ENCODE measurements at places on chromosomes 2 and 18.
A peak's percentile ranks its signal among the peaks of the same experiment; 100 is the strongest.

GRCh38 chr2:173076581-173077345 is 1.1 kb downstream of the MAP3K20 start:
- DNase-seq, result peak; percentile 55

GRCh38 chr2:151979694-151980093 is 119.2 kb downstream of the CACNB4 start:
- no peak for DNase-seq

DNA sequence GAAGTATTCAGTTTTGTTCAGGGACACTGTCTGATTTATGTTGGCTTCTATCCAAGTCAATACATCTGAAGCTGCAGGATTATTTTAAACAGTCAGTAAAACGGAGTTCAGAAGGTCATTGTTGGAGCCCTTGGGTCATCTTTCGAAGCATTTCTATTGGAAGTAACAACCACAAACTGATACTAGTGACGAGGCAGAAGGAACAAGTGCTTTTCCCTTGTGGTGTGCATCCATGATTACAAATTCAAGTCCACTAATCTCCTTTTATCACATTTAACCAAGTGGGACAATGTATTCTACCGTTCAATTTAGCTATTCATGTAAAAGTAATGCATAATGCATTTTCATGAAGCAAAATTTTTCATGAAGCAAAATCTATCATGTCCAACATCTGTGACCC is 76.9 kb downstream of the CD226 start:
- no peak for DNase-seq

DNA sequence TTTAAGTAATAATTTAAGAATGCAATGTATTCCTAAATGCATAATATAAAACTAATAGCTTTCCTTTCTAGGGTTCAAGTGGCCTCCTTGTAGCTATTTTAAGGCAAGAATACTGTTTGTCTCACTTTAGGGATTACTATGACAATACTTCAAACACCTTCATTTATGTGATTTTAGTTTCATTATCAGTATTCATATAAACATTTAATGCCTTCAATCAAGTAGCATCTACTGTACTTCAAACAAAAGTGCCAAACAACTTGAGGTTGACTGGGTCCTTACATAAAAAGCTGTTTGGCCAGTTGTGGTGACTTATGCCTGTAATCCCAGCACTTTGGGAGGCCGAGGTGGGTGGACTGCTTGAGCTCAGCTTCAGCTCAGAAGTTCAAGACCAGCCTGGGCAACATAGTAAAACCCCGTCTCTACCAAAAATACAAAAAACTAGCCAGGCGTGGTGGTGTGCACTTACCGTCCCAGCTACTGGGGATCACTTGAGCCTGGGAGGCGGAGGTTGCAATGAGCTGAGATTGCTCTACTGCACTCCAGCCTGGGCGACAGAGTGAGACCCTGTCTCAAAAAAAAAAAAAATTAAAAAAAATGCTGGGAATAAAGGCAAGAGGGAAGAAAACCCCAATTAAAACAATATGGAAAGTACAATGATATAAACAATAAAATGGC is 9.3 kb downstream of the MEX3C start:
- DNase-seq, result no peak

GRCh38 chr2:196635156-196635555 is 4.4 kb upstream of the CCDC150 start:
- peak; percentile 17 for DNase-seq

DNA sequence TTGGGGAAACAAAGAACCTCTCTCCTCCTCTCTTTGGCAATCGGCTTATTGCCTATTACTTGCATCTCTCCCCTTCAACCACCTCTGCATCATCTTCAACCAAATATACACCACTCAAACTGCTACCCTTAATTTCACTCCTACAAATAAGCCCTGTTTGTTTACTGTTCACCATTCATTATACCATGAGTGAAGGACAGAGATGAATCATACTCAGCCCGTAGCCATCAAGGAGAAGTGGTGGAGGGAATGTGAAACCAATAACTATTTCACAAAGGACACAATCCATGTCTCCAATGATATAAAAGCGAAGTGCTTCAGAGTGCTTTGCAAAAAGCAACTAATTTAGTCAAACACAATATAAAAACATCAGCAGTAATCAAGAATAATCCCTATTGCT is 76.8 kb downstream of the CACNB4 start:
- DNase-seq, result no peak

- no peak for DNase-seq
Observed at GRCh38 chr18:67969458-67969857, 452.9 kb upstream of the DSEL start.

GRCh38 chr2:100015849-100016248 is 126.5 kb downstream of the AFF3 start:
- DNase-seq, result no peak

GRCh38 chr2:227817850-227818674 is 4.4 kb downstream of the CCL20 start:
- DNase-seq, result peak; percentile 100

DNA sequence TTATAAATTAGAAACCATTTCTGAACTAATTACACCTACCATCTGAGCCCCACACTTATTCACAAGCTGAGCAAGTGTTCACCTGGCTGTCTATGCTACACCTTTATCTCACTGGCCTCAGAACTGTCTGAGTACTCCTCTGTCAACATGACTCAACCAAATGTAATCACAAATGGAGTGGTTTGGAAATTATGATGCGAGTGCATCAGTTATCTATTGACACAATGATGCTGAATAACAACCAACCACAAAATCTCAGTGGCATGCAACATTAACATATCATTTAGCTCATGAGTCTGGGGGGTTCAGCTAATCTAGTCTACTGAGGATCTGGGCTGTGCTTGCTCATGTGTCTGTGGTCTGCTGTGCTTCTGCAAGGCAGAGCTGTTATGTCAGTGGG is 184.2 kb upstream of the NXPH2 start:
- no peak for DNase-seq

DNA sequence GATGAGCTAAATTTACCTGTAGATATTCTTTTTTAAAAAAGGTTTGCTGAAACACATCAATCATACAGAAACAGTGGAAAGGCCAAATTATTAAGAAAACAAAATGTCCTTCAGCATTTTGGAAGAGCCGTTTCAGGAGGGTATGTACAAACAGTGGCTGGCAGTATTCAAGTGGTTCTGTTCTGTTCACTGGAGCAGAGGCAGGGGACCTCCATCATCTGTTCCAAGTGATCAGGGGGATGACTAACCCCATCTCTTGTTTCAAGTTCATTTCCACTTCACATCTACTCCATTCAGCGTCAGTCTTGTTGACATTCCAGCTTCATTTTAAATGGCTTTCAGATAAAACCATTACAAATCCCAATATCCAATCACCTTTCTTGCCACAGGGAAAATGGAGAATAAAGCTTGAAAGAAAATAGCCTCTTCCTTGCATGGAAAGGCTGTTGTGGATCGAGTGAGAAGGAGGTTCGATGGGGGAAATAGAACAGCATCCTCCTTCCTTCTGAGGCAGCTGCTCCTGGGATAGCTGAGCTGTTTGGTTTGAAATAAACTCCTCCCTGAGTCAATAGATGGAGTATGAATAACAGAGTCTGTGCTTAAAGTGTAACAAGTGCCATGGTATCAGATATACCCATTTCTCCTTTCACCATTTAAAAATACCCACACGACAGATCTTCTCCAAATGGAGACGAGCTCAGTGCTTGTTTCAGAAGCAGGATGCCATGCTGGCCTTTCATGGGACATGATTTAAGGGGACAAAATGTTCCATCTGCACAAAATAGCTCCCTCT is 63.7 kb upstream of the OTOF start:
- DNase-seq, result no peak

- DNase-seq, result no peak
Observed at GRCh38 chr18:55886886-55887285, 298.9 kb upstream of the TCF4 start.

- DNase-seq, result no peak
Observed at GRCh38 chr2:239393388-239393940, 7.4 kb downstream of the HDAC4 start.

- DNase-seq, result no peak
Observed at GRCh38 chr18:45416168-45416567, 199.1 kb upstream of the SLC14A2 start.

- DNase-seq, result no peak
Observed at GRCh38 chr18:68769461-68769860, 28.4 kb upstream of the CCDC102B start.

- DNase-seq, result no peak
Observed at GRCh38 chr2:128235581-128235980, 83.1 kb downstream of the HS6ST1 start.

GRCh38 chr2:1907849-1908533 is 163.7 kb upstream of the PXDN start:
- DNase-seq, result no peak

GRCh38 chr2:16546128-16546754 is 119.4 kb downstream of the CYRIA start:
- no peak for DNase-seq

GRCh38 chr2:82538590-82539279 is 1920.3 kb downstream of the SUCLG1 start:
- no peak for DNase-seq

DNA sequence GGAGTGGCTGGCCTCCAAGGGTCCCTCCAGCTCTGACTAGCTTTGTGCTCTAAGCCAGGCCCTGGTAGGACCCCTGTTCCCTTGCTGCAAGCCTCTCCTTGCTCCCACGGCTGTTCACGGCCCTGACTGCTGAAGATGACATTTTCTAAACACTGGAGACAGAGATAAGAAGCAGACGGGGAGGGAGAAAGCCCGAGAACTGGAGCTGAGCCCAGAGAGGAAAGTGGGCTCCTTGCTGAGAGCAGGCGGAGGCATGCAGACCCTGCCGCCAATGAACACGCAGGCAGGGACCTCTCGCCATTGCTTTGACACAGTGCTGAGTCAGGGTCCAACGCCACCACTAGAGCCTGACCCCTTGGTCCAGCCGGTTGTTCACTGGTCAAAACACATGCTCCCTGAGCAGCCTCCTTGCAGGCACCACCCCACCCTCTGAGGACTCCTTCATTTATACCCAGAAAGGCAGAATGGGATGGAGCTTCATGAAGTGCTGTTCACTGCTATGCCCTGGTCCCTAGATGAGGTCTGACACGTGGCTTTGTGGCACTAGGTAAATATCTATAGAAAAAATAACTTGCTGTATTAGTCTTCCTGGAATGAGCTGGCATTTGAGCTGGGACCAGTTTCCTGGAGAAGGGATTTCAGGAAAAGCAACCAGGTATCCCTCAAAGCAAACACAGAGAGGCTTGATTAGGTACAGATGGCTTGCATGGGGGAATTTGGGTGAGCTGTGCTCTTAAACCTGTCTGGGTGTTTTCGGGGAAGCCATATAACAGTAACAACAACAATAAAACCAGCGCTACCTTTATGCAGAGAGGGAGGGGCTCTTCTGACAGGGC is 65.7 kb downstream of the MCFD2 start:
- no peak for DNase-seq

GRCh38 chr2:240323601-240324291 is 111.7 kb upstream of the GPC1 start:
- no peak for DNase-seq

DNA sequence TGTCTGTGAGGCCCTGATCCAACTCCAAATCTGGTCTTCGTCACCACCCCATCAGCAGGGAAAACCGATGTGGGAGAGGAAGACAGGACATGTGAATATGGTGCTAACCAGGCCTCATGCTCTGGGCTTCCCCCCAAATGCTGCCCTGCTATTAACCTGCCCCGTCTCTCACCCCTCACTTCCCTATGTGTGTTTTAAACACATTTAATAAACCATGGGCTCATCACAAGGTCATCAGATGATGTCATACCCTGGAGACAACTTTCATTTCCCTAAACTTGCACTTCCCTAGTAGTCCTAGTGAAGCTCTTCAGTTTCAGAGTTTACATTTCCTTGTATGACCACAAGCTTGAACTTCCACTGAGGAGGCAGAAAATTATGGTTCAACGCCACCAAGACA is 49.9 kb downstream of the CD8B2 start:
- DNase-seq, result no peak

- no peak for DNase-seq
Observed at GRCh38 chr2:112585873-112586464, 1.6 kb downstream of the CHCHD5 start.

- no peak for DNase-seq
Observed at GRCh38 chr18:35624146-35624545, 42.6 kb downstream of the GALNT1 start.

- DNase-seq, result no peak
Observed at GRCh38 chr2:69077252-69077950, 64.4 kb downstream of the ANTXR1 start.

GRCh38 chr18:28359176-28359575 is 182.2 kb upstream of the CDH2 start:
- DNase-seq, result peak; percentile 11

GRCh38 chr2:68594674-68595492 is 48.5 kb upstream of the PROKR1 start:
- DNase-seq, result peak; percentile 49

DNA sequence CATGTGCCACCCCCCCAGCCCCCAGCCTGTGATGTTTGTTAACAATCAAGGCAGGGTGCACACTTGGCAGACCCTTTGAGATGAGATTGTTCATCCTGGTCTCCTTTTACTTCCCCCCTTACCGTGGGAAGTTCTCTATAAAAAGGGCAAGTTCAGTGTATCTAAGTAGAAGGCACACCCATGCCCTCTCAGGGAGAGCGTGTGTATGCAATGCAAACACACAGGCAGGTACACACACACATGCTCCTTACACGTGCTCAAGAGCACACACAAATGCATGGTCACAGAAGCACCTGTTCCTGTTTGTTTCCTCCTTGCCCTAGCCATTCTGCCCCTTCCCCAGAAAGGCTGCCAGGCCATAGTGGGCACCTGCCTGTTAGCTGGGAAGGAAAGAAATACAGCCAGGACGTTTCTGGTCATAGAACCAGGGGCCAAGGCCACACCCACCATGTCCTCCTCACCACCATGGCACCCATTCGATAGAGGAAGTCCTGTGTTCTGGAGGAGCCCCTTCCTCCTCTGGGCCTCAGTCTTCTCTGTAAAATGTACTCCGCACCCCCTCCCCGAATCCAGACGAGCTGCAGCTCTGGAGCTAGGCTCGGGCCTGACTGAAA is 3.1 kb downstream of the ATOH8 start:
- no peak for DNase-seq

DNA sequence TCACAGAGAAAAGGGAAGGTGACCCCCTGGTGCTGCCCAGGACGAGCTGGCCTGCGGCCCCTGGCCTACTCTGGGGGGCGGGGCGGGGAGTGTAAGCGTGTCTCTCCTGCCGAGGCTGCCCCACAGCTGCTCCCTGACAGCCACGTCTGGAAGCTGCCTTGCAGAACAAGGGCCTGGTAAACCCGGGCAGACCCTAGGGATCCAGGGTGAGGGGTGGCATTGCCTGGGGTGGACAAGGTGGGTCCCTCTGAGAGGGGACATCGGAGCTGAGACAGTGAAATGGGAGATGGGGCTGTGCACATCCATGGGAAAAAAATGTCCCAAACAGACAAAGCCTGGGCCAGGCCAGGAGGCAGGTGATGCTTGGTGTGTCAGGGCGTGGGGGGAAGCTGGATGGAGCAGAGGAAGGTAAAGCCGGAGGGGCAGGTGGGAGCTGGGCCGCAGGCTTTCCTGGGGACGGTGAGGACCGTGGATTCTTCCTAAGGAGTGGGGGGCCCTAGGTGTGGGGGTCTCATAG is 66.0 kb upstream of the HDAC4 start:
- no peak for DNase-seq

DNA sequence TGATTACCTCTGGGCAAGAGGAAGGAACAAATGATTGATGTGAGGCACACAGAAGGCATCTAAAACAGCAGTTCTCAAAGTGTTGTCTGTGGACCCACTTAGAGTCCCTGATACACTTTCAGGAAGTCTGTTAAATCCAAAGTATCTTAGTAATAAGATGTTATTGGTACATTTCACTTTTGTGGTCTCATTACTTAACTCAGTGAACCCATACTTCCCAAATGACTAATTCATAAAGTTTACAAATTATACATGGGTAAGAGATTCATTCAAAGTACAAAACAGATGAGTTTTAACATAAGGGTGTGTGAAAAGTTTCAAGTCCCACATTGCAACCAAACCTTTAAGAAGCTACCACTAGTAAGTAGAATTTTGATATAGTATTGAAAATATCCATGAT is 440.5 kb downstream of the NUP35 start:
- DNase-seq, result no peak

Data from EL (cell line).